ENCODE measurements at places on chromosomes 4 and X. TPM values are rescaled to one million over a fixed set of nuclear protein-coding genes. Genes with fewer than 3 reads are reported as not detected.
A peak's percentile ranks its signal among the peaks of the same experiment; 100 is the strongest.

DNA sequence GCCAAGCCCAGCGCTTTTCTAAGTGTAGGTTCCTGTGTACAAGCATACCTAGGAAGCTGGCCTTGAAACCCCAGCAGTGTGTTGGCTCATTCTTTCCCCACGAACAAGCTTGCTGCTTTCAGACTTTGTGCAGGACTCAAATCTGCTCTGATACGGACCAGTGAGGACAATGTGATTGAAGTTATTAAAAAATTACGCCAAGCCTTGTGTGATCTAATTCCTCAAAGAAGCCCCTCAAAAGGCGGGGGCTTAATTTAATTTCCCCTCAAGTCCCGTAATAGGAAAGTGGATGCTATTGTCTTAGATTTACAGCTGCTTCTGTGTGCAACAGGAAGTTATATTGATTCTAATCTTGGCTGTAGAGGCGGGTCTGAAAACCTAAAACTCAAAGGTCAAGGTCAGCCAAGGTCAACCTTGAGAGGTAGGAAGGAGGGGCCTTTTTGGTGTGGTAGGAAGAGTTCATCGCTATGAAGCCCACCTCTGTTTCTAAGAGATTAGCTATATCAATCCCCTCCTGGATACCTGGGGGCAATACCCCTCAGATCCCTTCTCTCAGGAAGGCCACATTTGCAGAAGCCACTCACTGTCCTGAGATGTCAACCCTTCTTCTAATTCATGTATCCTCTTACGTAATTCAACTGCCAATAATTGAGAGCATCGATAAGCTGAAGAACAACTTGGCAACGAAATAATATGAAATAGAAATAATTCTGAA is 45.1 kb downstream of the TBC1D9 start:
- no peak for DNase-seq

GRCh38 chr4:129852434-129852833 is 756.5 kb downstream of the C4orf33 start:
- no peak for DNase-seq

ADAMTS3 gene
- total RNA-seq, result 3.9 TPM

GRCh38 chr4:152594978-152595925 is 59.4 kb upstream of the FBXW7 start:
- DNase-seq, result no peak

- DNase-seq, result no peak
Measured at GRCh38 chr4:109820563-109820962, 5.0 kb downstream of the GAR1 start.

DNA sequence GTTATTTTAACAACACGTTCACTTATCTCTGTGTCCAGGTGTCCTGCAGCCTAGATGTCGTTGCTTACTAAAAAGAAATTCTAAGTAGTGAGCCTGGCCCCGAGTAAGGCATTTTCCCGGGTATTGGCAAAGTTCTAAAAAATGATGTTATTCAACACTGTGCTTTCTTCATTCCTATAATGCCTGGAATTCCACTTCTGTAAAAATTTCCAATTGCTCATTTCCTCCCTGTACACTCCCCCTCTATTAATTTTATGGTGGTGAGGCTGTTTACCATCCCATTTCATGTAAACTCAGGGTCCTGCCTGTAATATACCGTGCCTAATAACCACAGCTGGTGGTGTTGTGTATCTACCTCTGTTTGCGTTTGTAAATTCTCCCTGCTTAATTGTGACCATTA is 14.2 kb downstream of the BST1 start:
- DNase-seq, result peak; percentile 48

- no peak for DNase-seq
Measured at GRCh38 chr4:27327421-27328181, 467.0 kb downstream of the STIM2 start.

DNA sequence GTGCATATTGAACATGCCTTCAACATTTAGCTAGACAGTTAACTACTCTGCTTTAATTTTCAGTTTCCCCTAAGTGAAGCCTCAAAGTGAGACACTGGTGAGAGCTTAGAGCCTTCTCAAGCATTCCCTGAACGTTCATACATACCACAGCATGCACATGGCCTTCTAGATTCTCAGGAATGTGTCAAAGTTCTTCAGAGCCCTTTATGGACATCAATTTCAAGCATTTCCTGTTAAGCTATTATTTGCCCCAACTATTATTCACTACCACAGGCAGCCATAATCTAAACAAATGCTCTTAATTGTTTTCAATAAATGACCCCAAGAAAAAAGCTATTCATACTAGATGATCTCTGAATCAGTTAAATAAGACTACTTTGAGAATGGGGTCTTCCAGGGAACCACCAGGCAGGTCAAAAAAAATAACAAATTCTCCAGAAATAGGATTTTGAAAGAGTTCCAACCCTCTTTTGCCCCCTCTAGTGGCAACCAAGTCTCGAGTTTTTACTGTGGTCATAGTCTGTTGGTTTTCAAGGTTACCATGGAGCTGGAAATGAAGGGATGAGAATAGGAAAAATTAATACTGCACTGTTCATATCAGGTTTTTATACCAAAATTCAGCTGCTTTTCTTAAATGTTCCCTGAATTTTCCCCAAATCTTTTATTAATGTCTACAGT is 235.4 kb downstream of the RAB28 start:
- DNase-seq, result peak; percentile 7

DNA sequence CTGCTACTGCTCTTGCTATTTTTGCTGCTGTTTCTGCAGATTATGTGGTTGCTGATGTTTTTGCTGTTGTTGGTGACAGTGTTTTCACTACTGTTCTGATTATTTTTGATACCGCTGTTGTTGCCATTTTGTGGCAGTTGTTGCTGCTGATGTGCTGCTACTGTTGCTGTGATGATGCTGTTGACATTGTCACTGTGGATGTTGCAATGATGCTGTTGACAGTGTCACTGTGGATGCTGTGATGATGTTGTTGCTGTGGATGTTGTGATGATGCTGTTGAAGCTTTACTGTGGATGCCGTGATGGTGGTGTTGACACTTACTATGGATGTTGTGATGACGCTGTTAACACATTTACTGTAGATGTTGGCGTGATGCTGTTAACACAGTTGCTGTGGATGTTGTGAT is 180.3 kb downstream of the EVC2 start:
- DNase-seq, result no peak

CACNA1F gene
- total RNA-seq, result not detected

GRCh38 chr4:6435010-6435409 is 37.4 kb downstream of the PPP2R2C start:
- no peak for DNase-seq

GRCh38 chr4:86846921-86847320 is 2.3 kb downstream of the SLC10A6 start:
- no peak for DNase-seq

MAGEC3 gene
- not detected for total RNA-seq

CETN2 gene
- 21.0 TPM for total RNA-seq

GRCh38 chr4:13544606-13545393 is 492 bp upstream of the NKX3-2 start:
- peak; percentile 74 for DNase-seq

DNA sequence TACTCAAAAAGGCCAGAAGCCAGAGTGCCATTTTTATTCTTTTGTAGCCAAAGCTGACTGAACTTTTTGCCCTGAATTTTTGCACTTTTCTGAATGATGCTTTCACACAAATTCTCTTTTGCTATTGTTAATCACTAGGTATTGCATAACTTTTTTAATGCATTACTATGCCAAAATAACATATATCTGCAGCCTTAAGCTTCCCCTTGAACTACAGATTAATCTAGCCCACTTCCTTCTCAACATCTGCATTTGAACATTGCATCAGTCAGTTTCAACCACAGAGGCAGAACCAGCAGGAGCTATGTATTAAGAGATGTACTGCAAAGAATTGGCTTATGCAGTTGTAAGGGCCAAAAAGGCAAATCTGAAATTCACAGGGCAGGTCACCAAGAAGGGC is 197.6 kb upstream of the GYPA start:
- DNase-seq, result no peak

- no peak for DNase-seq
Measured at GRCh38 chrX:132984058-132984650, 25.7 kb upstream of the HS6ST2 start.

GRCh38 chrX:31555506-31555905 is 483.7 kb upstream of the FTHL17 start:
- DNase-seq, result no peak

DNA sequence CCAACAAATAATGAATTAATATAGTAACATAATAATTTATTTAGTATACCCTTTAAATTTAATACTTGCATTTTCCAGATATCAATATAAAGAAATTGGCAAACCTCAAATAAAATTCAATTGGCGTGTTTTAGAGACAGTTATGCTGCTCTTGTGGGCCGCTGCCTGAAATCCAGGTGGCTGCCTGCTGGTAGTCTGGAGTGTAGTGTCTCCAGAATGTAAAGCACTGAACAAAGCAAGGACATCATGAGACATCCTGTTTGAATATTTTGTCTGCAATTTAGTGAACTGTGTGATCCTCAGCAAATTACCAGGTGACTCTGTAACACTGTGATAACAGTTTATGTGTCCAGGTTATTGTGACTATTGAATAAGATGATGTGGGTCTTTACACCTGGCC is 29.9 kb downstream of the ZFP42 start:
- no peak for DNase-seq

Data from HT1080 (cell line).